HTR-8/SVneo (cell line): ENCODE measurements at places on chromosomes 5 and 9.

- DNase-seq = no peak
Observed at GRCh38 chr5:68276740-68277139, 61.2 kb downstream of the PIK3R1 start.

DNA sequence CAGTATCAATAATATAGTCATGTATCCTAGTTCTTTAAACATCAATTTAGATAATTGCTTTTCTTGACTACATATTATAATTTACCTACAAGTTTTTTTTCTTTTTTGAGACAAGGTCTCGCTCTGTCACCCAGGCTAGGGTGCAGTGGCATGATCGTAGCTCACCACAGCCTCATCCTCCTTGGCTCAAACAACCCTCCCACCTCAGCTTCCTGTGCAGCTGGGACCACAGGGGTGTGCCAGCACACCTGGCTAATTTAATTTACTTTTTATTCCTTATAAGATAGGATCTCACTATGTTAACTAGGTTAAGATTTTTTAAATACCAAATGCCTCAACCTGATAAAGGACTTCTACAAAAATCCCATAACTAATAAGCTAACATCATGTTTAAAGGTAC is 21.1 kb downstream of the UIMC1 start:
- no peak for DNase-seq

DNA sequence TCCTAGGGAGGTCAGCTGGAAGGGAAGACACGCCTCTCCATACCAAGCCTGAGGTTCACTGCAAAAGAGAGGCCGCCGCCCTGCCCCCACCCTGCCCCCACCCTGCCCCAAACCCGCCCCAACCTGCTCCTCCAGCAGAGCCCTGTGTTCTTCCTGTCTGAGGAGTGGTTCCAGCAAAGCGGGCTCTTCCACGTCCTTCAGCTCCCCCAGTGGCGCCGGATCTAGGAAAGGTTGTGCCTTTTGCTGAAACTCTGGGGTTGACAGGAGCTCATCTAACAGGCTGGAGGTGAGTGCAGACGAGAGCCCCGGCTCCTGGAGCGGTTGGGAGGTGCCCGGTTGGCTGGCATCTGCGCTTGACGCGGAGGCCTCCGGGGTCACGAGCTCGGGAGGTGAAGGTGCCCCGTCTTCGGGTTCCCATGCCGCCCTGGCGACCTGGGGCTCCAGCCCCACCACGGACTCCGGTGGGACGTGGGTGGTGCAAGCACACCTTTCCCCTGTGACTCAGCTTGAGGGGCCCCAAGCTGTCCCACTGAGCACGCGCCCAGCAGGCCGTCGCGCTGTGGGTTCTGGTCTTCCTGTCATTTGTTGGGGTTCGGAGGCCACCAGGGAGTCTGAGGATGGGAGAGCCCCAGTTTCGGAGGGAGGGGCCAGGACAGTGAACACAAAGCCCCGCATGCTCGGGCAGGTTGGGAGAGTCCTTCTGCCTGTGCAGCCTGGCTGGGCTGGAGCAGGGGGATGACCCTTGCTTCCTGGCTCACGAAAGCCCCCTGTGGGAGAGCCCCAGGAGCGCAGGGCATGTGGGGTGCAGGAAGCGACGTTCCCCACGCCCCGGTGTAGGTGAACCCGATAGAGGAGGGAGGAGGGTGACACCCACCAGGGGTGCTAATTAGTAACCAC is 1467.1 kb downstream of the FOXD4L5 start:
- DNase-seq = no peak

DNA sequence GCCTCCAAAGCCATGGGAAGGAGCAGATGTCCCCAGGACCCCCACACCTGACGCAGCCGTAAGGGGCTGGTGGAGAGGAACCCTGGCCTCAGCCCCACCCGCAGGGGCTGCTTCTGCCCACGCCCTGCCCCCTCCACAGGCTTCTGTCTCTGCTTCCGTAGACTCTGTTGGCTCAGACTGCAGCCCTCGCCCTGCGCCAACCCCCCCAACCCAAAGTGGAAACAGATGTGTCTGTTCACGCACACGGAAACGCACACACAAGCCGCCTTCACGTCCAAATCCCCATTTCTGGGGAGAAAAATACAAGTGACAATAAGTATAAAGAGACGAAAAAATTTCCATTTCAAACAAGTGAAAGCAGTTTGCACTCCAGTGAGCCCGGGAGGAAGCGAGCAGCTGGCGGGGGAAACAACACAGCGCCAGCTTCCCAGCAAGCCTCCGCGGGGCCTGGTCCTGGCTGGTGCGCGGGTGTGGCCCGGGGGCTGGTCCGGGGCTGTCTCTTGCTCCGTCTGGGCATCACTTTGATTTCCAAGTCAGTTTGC is 32.6 kb upstream of the RXRA start:
- no peak for DNase-seq

- DNase-seq = no peak
Observed at GRCh38 chr9:82020331-82020730, 31.8 kb downstream of the SPATA31D1 start.

DNA sequence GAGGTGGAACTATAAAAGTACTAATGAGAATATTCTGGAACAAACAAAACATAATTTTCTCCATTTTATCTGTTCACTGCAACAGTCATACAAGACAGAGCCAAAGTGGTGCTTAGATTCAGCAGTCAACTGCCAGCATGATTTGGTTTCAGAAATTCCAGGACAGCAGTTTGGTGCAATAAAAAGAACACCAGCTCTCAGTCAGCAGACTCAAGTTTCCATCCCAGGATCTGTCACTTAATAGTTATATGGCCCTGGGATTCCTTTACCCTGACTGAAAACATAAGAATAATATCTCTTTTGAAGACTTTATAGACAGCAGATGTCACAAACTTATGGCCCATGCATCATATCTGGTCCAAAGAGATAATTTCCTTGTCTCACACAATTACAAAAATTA is 92.8 kb upstream of the RASEF start:
- DNase-seq = no peak

- no peak for DNase-seq
Observed at GRCh38 chr5:126674145-126674544, 73.4 kb downstream of the PHAX start.

DNA sequence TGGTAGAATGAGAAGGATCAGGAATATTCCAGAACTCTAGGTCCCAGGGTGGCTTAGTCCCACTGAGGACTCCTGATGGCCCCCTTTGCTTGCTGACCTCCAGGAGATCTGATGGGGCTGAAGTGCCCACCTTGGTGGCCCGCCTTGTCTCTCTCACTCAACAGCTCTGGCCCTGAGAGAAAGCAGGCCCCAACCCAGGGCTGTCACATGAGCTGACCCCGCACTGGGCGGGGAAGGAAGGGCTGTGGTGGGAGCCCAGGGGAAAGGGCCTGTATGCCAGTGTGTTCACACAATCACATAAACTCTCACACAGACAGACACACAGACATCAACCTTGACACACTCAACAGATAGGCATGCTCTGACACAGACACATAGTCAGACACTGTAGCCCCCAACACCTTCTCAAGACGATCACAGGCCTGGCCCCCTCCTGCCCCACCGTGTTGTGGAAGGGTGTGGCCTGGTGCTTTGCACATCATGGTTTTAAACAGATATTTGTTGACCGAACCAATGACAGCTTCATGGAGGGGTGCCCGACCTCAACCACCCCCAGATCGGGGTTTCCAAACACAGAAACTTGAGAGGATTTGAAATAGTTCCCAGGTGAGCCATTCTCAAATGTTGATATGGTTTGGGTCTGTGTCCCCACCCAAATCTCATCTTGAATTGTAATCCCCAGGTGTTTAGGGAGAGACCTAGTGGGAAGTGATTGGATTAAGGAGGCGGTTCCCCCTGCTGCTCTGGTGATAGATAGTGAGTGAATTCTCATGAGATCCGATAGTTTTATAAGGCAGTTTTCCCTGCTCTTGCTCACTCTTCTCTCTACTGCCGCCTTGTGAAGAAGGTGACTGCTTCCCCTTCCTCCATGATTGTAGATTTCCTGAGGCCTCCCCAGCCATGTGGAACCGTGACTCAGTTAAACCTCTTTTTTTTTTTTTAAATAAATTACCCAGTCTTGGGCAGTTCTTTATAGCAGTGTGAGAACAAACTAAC is 48.5 kb upstream of the HAND1 start:
- DNase-seq = no peak

- DNase-seq = no peak
Observed at GRCh38 chr9:106879439-106879882, 16.5 kb downstream of the ZNF462 start.

DNA sequence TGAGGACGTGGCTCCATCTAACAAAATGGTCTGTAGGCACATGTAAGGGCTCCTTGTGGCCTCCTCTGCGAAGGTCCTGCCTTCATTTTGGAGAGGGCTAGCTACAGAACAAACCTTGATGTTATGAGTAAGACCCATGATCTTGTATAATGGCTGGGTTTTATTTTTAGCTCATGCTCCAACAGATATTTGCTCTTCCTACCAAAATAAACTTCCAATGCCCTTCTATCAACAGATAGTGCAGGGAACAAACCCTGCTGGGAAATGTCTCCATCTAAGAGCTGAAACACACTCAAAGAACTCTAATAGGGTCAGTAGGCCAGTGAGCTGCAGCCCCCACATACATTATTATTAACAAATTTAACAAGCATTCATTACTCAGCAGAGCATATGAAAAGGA is 189.5 kb downstream of the LURAP1L start:
- DNase-seq = no peak

- DNase-seq = no peak
Observed at GRCh38 chr9:129898185-129898584, 62.9 kb downstream of the USP20 start.

DNA sequence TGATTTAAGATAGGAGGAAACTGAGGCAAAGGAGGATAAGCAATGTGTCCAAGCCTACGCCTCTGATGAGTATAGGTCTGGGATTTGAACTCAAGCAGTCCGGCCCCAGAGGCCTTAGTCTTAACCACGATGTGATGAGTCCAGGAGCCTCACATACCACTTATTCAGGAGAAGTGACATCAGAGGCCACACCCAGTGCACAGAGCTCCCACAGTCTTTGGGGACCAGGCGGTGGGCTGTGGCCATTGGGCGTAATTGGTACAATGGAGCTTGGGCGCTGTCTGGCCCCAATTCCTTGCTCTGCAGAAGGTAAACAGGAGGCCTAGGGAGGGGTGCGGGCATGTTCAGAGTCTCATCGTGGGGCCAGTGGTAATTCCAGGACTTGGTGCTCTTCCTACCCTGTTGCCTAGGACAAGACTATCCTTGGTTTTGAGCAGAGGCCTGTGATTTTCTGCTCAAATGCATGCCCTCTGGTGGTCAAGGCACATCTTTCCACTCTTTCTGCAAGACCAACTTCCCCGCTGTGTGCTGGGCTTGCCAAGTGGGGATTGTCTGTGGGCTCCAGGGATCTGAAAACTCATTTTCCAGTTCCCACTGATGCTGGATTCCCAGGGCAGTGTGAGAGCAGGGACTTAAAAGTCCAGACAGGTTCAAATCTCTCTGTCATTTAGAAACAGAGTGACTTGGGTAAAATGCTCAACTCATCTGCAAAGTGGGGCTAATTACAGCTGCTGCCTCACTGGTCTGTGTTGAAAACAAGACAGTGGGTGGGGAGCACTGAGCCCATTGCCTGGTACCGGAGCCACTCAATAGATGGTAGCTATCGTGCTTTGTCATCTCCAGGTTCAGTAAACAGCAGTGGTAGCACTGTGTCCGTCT is 15.8 kb downstream of the NDST1 start:
- peak; percentile 72 for DNase-seq

DNA sequence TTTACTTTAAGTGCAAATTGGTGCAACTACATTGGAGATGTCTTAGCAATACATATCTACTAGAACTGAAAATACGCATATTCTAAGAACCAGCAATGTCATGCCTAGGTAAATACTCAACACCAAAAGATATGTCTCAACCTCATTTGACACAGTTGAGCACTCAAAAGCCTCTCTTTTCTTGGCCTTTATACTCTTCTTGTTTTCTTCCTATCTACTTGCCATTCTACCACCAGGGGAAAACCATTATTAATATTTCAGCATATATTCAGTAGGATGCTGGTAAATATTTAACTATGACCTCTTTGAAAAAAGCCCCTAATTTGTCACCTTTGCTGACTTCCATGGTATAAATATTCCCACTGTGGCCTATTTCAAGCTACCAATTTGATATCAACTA is 443.8 kb downstream of the LRRC70 start:
- no peak for DNase-seq

DNA sequence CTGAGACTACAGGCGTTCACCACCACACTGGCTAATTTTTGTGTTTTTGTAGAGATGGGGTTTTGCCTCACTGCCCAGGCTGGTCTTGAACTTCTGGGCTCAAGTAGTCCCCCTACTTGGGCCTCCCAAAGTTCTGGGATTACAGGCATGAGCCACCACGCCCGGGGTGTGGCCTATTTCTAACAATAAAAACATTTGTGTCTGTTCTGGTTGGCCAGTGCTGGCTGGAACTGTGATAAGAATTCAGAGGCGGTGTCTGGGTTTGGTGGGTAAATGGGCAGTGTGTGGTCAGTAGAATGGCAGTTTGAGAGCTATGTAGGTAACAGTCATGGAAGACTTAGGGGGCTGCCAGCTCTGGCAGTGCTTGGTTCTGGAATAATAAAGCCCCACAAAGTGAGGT is 46.9 kb upstream of the SYNPO start:
- no peak for DNase-seq
